ENCODE measurements at places on chromosomes 2 and 18.

GRCh38 chr2:27182346-27182745 lies 29.5 kb upstream of the ATRAID start:
- no peak for DNase-seq

- peak; percentile 55 for DNase-seq
Observed at GRCh38 chr2:204145263-204145751, 208.7 kb downstream of the ICOS start.

DNA sequence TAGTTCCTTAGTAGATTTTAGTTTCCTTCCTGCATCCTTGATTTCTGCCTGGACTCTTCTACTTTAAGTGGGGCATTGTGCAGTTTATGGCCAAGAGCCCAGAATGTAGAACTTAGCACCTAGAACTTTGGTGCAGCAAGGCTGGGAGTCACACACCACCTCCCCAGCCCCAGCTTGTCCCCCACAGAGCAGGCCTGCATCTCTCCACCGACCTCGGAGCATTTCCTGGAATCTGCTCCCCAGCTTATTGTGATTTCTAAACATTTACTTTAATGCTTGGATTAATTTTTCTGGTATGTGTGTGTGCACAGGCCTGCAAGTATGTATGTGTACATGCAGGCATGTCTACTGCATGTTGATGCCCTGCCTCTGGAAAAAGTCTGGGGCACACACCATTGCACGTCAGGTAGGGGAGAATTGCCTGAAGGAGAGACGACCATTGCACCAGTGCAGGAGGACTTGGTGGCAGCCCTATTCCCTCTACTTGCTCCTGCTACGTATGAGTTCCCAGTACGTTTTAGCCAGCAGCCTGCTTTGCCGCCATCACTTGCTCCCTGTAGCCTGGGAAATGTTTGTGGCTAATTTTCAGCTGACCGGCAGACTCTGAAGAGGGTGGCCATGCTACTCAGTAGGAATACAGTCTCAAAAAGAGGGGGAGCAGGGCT lies 419.9 kb upstream of the HS6ST1 start:
- DNase-seq = no peak

DNA sequence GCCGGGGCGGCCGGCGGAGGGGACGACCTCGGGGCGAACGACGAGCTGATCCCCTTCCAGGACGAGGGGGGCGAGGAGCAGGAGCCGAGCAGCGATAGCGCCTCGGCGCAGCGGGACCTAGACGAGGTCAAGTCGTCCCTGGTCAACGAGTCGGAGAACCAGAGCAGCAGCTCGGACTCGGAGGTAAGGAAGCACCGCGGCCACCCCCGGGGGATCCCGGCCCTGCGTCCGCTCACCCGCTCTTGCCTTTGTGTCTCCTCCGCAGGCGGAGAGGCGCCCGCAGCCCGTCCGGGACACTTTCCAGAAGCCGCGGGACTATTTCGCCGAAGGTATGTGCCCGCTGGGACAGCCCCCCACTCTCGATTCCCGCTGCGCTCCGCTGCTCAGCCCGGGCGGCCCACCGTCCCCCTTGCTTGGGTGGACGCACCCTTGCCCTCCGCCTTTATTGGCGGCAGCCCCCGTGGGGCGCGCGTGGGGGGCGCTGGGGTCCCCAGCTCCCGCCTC lies 611 bp downstream of the TCF7L1 start:
- DNase-seq = no peak

DNA sequence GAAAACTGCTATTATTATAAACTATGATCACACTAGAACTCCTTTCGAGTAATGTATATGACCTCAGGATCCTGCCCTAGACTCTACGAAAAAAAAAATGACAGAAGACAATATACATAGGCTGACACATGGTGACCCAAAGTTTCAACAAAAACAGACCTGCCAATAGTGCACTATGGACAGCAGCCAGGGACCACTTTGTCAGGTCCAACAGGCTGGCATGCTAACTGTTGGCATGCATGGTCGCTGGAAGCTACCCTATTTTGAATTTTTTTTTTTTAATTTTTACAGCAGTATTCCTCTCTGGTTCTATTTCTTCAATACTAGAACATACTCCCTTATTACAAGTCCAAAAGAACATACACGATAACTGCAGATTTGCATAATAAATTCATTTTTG lies 38.1 kb downstream of the REV1 start:
- DNase-seq = no peak

All from stimulated activated CD8-positive, alpha-beta memory T cell treated with anti-CD3 and anti-CD28 coated beads, Interleukin-7, amount 100 ng/mL, for 1 hour (primary cell).